NCI-H524 treated with DMSO at 0.1 percent for 48 hours (cell line): ENCODE measurements at places on chromosomes 5 and 9.

- no peak for DNase-seq
These were observed 39.4 kb downstream of the SUSD1 start for GRCh38 chr9:112135706-112136105.

DNA sequence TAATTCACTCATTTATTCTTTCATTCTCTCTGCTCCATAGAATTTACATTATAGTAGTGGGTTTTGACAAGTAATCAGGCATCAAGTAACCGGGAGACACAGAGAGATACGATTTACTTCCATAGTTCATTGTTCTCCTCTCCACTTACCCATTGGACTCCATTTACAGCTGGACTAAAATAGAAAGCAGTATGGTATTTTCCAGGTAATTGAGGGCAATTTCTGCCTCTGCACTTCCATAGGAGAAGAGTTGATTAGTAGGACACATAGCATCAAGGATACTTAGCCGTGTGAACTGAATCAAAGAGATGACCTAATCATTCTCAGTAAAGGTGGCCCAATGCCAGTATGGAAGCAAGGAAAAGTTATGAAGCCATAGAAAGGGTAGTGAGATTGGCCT is 244.4 kb downstream of the COX7C start:
- no peak for DNase-seq

GRCh38 chr5:50958852-50959457 is 292.5 kb downstream of the PARP8 start:
- DNase-seq = peak; percentile 19

DNA sequence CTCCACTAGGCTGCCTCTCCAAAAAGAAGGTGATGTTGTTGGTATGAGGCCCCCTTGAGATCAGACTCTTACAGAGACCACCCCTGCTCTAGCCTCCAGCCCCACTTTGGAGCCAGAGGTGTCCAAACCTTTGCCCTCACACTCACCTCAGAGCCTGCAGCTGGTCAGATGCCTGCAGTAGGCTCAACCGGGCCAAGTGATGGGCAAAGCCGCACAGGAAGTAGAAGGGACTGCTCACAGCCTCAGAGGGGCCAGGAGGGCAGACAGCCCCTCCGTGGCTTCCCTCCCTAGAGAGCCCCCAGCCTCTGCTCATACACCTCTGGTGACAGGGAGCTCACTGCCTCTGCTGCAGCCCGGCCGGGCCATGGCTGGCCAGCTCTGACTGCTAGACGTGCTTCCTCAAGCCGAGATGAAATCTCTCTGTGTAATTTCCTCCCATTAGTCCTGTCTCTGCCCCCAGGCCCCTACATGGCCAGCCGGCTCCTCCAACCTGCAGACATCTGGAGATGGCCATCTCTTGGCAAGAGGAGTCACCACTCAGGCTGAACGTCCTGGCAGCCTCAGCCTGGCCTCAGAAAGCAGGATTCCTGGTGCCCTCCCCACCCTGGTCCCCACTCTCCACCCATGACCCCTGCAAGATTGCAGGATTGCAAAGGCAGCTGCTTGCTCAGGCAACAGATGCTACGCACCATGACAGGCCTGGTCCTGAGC is 7.3 kb upstream of the TCF7 start:
- no peak for DNase-seq

DNA sequence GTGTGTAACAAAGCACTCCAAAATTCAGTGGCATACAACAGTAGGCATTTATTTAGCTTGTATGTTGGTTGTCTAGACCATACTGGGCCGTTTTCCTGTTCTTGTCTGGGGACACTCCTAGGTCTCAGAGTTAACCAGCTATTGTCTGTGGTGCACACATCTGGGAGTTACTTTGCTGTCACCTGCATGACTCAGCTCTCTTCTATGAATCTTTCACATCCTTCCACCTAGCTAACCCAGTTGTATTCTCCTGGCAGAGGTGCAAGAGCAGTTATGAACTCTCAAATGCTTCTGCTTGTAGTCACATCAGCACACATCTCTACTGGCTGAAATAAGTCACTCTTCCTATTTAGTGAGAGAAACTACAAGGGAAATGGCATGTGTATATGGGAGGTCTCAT is 138.1 kb downstream of the BAAT start:
- DNase-seq = no peak

- no peak for DNase-seq
These were observed 9.1 kb upstream of the DNAJC25 start for GRCh38 chr9:111621895-111622480.
